Globus pallidus (tissue), 1 donor: ENCODE measurements at places on chromosomes 2 and 18.
A peak's percentile ranks its signal among the peaks of the same experiment; 100 is the strongest.

DNA sequence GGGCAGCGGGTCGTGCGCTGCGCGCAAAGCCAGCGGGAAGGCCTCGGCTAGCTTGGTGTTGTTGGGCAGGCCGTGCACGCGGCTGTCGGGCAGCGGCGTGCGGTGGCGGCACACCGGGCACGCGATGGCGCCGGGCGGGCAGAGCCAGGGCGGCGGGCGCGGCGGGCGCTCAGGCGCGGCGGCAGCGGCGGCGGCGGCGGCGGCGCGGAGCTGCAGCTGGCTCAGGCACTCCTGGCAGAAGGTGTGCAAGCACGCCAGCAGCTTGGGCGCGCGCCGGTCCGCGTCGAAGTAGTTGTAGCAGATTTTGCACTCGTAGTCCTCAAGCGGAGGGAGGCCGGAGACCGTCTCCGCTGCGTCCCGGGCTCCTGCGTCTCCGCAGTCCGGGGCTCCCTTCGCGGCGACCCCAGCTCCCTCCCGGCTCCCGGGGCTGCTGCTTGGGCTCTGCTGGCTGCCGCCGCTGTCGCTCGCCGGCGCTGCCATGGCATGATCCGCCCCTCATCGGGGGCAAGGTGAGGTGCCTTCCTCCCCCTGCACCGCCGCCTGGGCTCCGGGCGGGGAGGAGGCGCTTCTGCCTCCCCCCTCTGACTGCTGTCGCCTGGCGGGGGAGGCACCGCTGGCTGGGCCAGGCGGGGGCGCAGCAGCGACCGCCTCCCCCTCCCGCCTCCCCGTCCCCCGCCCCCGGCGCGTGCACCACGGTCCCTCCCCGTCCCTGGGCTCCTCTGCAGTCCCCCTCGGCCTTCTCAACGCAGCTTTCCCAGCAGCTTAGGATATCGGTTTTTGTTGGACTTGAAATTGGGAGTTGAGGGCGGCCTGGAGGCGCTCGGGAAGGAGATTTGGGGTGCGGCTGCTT, 21.0 kb upstream of the PAX3 start:
- no peak for DNase-seq

GRCh38 chr2:165268754-165269153, 29.5 kb downstream of the SCN2A start:
- no peak for DNase-seq

- DNase-seq = no peak
Observed at GRCh38 chr18:72181241-72181764, 362.8 kb downstream of the CBLN2 start.

DNA sequence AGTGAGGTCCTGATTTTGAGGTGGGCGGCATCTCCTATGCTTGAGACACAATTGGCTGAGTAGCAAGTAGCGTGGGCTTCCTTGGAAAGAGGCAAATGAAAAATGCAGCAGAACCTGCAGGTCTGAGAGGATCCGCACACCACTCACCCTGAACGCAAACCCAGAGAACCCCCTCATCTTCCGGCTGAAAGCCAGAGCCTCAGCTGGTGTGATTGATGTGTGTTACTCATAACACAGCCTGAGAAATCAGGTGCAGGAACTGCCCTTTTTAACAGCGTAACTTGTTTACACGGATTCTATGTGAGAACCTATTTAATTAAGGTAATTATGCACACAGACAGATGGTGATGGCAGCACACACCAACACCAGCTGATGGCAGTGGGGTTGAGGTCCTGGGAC, 123.4 kb downstream of the MRO start:
- DNase-seq = no peak

GRCh38 chr2:72036173-72036545, 111.5 kb downstream of the CYP26B1 start:
- no peak for DNase-seq

DNA sequence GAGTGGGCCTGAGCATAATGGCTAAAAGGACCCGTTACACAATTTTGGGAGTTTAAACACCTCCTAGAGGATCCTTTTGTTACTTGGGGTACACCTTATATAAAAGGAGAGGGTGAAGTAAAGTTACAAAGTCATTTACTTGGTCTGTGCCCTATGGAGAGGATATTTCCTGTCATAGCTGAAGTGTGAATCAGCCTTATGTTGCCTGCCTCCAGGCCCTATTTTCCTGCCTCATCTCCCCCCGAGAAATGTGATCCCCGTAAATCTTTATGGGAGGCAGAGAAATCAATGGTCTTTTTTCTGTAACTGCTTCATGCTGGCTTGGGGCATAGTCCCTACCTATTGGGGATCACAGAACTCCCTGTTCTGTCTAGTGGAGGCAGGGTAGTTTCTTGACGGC, 906.6 kb downstream of the DSC3 start:
- no peak for DNase-seq

GRCh38 chr2:14806613-14807012, 174.1 kb downstream of the LRATD1 start:
- no peak for DNase-seq

DNA sequence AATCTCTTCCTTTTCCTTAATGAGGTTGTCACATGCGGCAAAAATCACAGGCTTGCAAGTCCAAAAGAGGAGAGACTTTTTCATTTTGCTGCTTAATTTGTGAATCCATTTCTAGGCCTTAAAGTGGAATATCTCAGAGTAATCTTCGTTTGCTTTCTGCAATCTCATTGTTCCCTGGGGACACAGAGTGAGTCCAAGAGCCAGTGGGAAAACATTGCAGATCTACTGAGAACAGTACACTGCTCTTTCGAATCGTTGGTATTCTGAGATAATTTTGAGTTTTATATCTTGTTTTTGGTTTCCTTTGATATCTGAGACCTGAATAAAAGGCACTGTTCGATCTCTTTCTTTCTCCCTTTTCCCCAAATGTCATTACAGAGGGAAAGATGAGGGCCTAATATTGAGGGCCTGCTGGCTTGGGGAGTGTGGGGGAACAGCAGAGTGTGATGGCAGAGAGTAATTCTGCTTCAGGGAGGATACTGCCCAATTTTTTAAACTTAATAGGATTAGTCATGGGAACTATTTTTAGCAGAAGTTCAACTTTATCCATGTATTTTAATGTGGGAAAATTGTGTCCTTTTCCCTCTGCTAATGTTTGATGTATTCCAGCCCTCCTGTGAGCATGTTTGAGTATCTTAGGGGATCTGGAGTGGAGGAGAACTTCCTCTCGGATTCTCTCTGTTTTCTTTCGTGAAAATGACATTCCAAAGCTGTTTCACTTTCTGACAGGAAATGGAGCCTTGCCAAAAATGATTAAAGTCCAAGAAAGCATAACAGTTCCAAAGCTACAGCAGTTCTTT, 418.2 kb upstream of the ZEB2 start:
- peak; percentile 42 for DNase-seq
